ENCODE measurements at places on chromosomes 5 and 9. TPM values are rescaled to one million over a fixed set of nuclear protein-coding genes. Genes with fewer than 3 reads are reported as not detected.
A peak's percentile ranks its signal among the peaks of the same experiment; 100 is the strongest.

LECT2 gene
- total RNA-seq = not detected

- no peak overlapping the region for H3K27ac ChIP-seq
- H3K27me3 ChIP-seq = no peaks in the 10 kb centered on the region
- H3K4me3 ChIP-seq = no peak overlapping the region
- DNase-seq = no peak
- peaks cover 30% of the 10 kb centered on the region for H3K4me1 ChIP-seq
Observed at GRCh38 chr5:10604975-10605374, 41.1 kb downstream of the ANKRD33B start.

- no peak overlapping the region for H3K4me3 ChIP-seq
- no peaks in the 10 kb centered on the region for H3K4me1 ChIP-seq
- H3K27ac ChIP-seq = no peak overlapping the region
- DNase-seq = no peak
Observed at GRCh38 chr9:11551106-11551505, 938.3 kb upstream of the PTPRD start.

DNA sequence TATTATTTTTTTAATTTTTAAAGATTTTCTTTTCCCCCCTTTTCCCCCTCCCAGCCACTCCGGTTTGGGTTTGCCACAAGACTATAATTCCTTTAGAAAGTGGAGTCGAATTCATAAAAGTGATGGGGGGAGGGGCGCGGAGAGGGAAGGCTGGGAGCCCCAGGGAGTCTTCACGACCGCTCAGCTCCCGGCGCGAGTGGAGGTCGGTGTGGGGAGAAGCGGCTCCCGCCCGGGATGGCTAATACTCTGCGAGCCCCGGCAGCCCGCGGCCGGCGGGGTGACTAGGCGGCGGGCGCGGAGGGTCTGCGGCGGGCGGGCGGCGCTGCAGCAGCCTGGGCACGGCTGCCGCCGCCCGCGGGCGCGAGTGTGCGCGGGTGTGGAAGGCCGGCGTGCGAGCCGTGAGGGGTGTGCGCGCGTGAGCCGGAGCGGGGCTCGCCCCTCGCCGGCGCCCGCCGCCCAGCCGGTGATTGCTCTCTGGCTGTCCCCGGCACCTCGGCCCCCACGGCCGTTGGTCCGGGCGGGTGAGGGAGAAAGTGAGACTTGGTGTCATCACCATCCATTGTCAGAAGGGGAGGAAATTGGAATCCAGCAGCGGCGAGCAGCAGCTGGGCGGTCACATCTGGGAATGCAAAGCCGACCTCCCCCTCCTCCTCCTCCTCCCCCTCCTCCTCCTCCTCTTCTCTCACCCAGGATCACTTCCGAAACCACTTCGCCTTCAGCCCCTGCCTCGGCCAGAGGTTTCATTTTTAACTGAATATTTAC, at the start of gene PARP8:
Gene PARP8, plus strand, starts transcription at position 377 of the 762 bp plus-strand sequence. CDS start 459 bp downstream, outside the sequence.
- peak within 1 kb of the TSS; percentile 82 for H3K27ac ChIP-seq
- H3K36me3 ChIP-seq = no peaks in the 10 kb centered on the region
- H3K4me1 ChIP-seq = peaks cover 25% of the 10 kb centered on the region
- peak within 1 kb of the TSS; percentile 84 for H3K4me3 ChIP-seq

DNA sequence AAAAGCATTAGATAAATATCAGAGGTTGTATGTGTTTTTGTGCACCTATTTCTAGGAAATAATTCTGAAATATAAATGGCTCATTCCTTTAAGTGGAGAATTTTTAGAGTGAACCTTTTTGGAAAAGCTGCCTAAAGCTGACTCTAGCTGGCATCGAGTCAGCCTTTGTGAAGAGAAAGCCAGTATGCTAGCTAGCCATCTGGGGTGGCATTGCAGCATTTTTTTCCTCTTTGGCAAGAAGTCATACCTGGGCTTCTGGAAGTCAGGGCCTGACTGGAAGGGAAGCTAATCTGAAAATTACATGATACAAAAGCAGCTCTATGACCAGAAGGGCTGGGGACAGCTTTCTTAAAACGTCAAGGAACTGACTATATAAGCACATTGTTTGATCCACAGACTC, 19.7 kb downstream of the ANP32B start:
- peaks cover 18% of the 10 kb centered on the region for H3K36me3 ChIP-seq
- DNase-seq = no peak
- H3K27me3 ChIP-seq = no peaks in the 10 kb centered on the region
- H3K4me1 ChIP-seq = peaks cover 20% of the 10 kb centered on the region
- no peak overlapping the region for H3K4me3 ChIP-seq

ALDH1A1 gene
- total RNA-seq = 353 TPM

DNA sequence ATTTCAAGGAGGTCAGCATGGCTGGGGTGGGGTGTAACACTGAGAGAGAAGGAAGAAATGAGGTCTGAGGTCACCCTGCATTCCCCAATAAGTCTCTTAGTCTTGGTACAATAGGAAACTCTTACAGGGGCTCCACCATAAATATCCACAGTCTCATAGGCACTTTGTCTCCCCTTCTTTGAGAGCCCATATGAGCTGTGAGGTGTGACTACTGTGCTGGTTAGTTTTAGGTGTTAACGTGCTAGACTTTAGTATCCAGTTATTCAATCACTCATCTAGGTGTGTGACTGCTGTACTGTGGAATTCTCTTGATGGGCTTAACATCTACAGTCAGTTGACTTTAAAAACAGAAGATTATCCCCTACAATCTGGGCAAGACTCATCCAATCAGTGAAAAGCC, 378.1 kb upstream of the RFX3 start:
- no peaks in the 10 kb centered on the region for H3K4me1 ChIP-seq
- no peaks in the 10 kb centered on the region for H3K27me3 ChIP-seq
- H3K27ac ChIP-seq = no peak overlapping the region
- H3K36me3 ChIP-seq = no peaks in the 10 kb centered on the region
- no peak for DNase-seq

AQP3 gene
- total RNA-seq = 4.4 TPM

- peaks cover 5% of the 10 kb centered on the region for H3K4me1 ChIP-seq
- no peak overlapping the region for H3K27ac ChIP-seq
- H3K4me3 ChIP-seq = no peak overlapping the region
- no peaks in the 10 kb centered on the region for H3K27me3 ChIP-seq
Observed at GRCh38 chr9:77764894-77765780, 117.0 kb upstream of the GNA14 start.

PDE8B gene
- 6.1 TPM for total RNA-seq

SV2C gene
- total RNA-seq = 0.71 TPM

PWWP2A gene
- total RNA-seq = 24.8 TPM

- H3K36me3 ChIP-seq = no peaks in the 10 kb centered on the region
- H3K4me1 ChIP-seq = peaks cover 3% of the 10 kb centered on the region
- H3K27me3 ChIP-seq = peaks cover 68% of the 10 kb centered on the region
- DNase-seq = no peak
Observed at GRCh38 chr9:121455527-121456239, 44.0 kb downstream of the GGTA1 start.

CER1 gene
- not detected for total RNA-seq

FIBCD1 gene
- not detected for total RNA-seq

GRCh38 chr9:89530726-89531125, 32.8 kb upstream of the SEMA4D start:
- H3K4me3 ChIP-seq = no peak overlapping the region
- no peak for DNase-seq
- H3K4me1 ChIP-seq = no peaks in the 10 kb centered on the region
- no peaks in the 10 kb centered on the region for H3K27me3 ChIP-seq
- H3K27ac ChIP-seq = no peak overlapping the region

GRCh38 chr5:67773411-67774266, 441.9 kb upstream of the PIK3R1 start:
- H3K27me3 ChIP-seq = no peaks in the 10 kb centered on the region
- H3K27ac ChIP-seq = peak overlapping the region; percentile 9
- H3K36me3 ChIP-seq = no peaks in the 10 kb centered on the region
- H3K4me3 ChIP-seq = no peak overlapping the region
- H3K4me1 ChIP-seq = peaks cover 6% of the 10 kb centered on the region

GRM6 gene
- total RNA-seq = not detected

PCDHA3 gene
- total RNA-seq = 1.1 TPM

DNA sequence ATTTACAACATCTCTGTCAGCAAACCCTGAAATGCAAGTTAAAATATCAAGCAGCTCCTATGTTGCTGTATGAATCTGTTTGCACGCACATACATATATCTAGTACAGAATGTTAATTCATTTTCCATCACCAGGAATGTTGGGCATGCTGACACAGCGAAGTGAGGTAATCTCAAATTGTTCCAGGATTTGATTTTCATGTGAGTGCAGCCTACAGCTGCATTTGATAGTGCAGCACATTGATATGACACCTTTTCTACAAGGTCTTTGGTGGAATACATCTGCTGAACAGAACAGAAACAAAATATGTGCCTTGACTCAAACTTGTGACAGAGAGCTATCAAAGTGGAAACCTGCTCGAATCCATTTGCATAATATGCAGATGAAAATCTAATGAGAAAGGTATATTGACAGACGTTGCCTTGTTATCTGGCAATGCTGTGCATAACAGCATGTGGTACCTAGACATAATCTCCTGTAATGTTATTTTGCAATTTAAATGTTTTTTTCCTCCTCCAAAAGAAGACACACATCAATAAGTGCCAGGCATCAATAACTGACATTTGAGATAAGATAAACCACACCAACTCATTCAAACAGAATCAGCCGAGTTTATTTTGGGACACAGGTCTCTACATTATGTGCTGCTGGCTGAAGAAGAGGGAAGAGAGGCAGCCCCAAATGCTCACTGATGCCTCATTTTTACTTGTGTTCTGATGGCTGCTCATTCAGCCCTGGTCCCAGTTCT, 512.2 kb downstream of the ZNF608 start:
- H3K27me3 ChIP-seq = no peaks in the 10 kb centered on the region
- H3K36me3 ChIP-seq = no peaks in the 10 kb centered on the region
- no peaks in the 10 kb centered on the region for H3K4me1 ChIP-seq

DNA sequence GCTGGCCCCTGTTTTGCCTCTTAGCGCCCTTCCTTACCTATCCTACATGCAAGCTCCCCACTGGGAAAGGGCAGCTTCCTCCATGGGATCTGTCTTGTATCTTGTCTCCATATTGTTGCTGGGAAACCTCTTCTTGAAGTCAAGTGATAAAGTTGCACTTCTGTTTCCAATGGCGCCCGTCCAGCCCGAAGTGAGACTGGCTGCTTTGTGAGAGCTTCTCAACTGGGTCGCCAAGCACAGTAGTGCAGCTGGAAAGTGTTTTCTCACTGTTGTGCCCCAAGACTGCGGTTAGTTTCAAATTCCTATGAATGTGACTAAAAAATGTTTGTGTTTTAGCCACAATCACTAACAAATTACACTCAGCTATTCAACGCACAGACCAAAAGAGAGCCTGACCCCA, 506.6 kb upstream of the MPDZ start:
- H3K27me3 ChIP-seq = no peaks in the 10 kb centered on the region
- DNase-seq = no peak
- no peak overlapping the region for H3K4me3 ChIP-seq
- H3K27ac ChIP-seq = no peak overlapping the region
- peaks cover 9% of the 10 kb centered on the region for H3K4me1 ChIP-seq

DNA sequence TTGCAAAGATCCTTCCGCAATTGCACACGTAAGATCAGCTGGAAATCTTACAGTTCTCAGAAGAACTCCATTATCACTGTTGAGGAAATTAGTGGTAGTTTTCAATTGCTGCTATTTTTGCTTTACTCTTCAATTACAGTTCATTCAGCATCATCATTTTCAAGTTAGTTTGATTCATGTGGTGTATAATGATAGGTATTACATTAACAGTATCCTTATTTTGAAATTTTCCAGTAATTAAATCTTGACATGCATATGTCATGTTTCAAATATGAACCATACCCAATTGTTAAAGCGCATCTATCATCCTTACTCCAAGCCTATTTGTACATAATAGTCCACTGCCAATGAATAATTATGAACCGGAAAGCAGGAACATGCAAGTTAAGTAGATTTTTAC, 60.3 kb downstream of the NR6A1 start:
- no peak overlapping the region for H3K4me3 ChIP-seq
- H3K27me3 ChIP-seq = no peaks in the 10 kb centered on the region
- H3K4me1 ChIP-seq = peaks cover 4% of the 10 kb centered on the region
- no peak overlapping the region for H3K27ac ChIP-seq
- H3K36me3 ChIP-seq = no peaks in the 10 kb centered on the region
- DNase-seq = no peak

- no peak overlapping the region for H3K27ac ChIP-seq
Observed at GRCh38 chr5:160672521-160672920, 179.5 kb downstream of the ATP10B start.
